ENCODE measurements at places on chromosomes 12 and 14.

DNA sequence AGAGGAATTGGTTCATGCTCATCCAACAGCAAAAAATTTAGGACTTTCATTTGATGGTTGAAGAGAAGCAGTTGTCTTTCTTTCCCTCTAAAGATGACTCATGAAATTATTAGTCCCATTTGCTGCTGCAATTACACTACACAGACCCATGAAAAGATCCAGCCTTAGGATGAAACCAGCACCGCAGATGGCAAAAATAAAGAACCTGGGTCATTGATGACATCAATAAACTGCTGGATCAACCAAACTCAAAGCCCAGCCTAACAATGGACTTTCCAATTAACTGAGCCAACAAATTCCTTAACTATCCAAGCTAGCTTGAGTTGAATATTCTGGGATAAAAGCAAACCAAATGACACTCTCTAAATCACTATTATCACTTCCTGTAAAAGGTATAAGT is 20.7 kb downstream of the DICER1 start:
- DNase-seq: no peak

- no peak for DNase-seq
Observed at GRCh38 chr14:100396266-100396795, 73.2 kb downstream of the SLC25A47 start.

- DNase-seq: no peak
Observed at GRCh38 chr12:66901138-66901932, 222.5 kb upstream of the GRIP1 start.

DNA sequence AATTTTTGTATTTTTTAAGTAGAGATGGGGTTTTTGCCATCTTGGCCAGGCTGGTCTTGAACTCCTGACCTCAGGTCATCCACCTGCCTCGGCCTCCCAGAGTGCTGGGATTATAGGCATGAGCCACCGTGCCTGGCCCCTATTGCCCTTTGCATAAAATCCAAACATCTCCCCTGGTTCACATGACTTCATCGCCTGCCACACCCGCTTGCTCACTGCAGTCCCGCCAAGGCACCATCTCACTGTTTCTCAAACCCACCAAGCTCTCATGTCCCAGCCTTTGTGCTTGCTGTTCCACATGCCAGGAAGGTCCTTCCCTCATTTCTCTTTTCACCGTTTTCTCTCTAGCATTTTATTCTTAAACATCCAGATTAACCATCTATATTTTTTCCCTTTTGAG is 9.7 kb downstream of the RHOF start:
- no peak for DNase-seq

- peak; percentile 82 for DNase-seq
Observed at GRCh38 chr14:68547305-68548193, 245.3 kb downstream of the ZFP36L1 start.

DNA sequence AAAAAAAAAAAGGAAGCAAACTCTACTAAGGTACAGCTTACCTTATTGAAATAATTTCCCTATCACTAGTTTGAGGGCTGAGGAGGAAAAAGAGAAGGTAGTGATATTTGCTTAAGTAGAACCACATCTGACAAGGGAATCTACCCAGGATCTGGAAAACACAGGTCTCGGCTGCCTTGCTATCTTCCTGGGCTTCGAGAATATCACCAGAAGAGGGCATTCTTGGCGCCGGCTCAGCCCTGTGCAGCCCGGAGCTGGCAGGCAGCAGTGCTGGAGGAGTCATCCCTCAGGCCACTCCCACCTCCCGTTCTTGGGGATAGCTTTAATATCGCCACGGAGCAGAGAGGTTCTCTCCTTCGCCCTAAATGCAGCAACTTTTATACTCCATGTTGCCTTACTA is 1181.2 kb downstream of the VRK1 start:
- peak; percentile 67 for DNase-seq

DNA sequence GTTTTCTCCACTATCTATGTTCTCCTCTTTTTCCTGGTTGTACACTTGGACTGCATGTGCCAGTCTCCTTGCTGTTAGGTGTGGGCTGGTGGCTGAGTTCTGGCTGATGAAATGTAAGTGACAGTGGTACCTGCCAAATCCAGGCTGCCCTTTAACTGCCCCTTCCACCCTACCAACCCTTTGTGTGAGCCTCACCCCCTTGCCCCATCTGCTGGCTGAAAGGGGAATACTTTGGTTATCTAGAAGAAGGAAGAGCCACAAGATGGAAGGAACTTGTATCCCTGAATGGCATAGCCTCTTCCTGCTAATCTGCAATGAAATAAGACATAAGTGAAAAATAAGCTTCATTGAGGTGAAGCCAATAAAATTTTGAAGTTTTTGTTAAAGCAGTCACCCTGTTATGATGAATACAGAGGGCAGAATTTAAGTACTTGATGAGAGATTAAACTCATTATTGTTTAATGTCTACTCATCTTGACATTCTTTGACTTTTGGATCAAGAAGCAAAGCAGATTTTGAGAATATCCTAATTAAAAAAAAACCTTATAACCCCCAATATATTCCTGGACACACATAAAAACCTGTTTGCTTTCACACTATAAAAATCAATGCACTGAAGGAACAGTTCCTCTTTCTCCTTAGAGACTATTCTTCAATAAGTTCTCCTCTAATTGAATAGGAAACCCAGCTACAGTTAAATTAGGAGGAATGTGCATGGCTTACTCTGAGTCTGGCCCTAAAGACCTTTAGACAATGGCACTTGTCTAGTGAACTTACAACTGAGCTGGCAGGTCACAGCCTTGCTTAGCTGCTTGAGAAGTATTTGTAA is 262.6 kb upstream of the BTG1 start:
- DNase-seq: no peak

GRCh38 chr12:126519833-126520232 is 1454.6 kb downstream of the AACS start:
- DNase-seq: no peak

- DNase-seq: no peak
Observed at GRCh38 chr14:30114051-30114450, 186.4 kb upstream of the PRKD1 start.

DNA sequence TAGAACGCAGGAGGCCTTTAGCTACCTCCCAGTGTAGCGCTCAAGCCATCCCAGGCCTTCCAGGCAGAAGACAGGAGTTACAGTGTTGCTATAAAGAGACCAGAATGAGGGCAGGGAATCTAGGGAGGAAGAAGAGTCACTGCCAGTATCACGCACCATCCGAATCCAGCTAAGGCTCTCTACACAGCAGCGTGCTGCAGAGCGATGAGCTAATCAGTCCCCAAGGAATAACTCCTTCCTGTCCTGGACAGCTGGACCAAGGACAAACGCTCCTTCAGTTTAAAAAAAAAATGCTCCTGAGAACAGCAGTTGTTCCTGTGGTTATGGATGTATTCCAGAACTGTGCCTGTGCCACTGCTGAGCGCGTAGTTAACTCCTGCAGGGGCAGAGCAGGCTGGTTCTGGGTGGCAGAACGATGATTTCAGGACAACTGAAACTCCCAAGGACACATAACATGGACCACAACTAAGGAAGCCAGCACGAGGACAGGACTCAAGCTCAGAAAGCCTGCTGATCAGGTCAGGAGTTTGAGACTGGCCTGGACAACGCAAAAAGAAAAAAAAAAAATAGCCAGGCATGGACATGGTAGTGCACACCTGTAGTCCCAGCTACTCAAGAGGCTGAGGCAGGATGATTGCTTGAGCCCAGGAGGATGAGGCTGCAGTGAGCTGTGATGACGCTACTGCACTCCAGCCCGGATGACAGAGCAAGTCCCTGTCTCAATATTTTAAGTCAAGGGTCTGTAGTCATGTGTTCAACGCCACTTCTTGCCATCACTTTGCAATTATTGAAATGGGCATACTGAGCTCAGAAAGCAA is 2.6 kb downstream of the IFFO1 start:
- DNase-seq: peak; percentile 71

GRCh38 chr12:130201037-130201436 is 38.8 kb downstream of the FZD10 start:
- no peak for DNase-seq

DNA sequence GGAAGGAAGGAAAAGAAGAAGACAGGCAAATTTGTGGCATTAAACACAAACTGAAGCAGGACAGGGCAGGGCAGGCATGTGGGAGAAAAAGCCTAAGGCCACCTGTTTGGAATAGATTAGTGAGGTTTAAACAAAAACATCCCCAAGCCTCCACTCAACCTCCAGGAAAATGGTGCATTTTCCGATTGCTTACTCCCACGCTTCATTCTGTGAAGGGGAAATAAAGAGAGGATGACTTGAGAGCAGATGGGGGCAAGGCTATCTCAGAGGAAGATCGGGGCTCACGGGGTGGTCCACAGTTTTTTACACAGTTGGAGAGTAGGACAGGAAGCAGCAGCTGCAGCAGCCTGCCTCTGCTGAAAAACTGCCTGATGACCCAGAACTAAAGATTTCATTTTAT is 250.9 kb downstream of the DUSP6 start:
- DNase-seq: no peak

GRCh38 chr14:89618811-89619551 is 201.9 kb upstream of the FOXN3 start:
- DNase-seq: peak; percentile 65

GRCh38 chr12:109144224-109144623 is 27.8 kb downstream of the ACACB start:
- DNase-seq: no peak

- no peak for DNase-seq
Observed at GRCh38 chr14:101171650-101172049, 268.1 kb upstream of the RTL1 start.

GRCh38 chr14:89284333-89285058 is 132.5 kb downstream of the FOXN3 start:
- DNase-seq: peak; percentile 82

DNA sequence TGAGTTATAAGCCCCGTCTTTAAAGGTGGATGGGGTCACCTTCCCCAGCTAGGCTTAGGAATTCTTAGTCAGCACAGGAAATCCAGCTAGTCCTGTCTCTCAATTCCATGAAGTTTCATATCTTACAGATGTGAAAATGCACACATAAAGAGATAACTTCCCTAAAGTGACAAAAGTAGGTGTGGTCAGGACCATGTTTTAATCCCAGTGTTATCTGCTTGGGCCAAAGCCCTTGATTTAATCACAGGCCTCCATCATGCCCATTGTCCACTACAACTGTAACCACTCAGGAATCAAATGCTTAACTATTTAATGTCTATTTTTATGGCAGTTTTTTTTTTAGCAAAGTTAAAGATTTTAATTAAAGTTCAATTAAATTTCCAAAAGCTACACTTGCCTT is 194.4 kb upstream of the BTG1 start:
- no peak for DNase-seq

DNA sequence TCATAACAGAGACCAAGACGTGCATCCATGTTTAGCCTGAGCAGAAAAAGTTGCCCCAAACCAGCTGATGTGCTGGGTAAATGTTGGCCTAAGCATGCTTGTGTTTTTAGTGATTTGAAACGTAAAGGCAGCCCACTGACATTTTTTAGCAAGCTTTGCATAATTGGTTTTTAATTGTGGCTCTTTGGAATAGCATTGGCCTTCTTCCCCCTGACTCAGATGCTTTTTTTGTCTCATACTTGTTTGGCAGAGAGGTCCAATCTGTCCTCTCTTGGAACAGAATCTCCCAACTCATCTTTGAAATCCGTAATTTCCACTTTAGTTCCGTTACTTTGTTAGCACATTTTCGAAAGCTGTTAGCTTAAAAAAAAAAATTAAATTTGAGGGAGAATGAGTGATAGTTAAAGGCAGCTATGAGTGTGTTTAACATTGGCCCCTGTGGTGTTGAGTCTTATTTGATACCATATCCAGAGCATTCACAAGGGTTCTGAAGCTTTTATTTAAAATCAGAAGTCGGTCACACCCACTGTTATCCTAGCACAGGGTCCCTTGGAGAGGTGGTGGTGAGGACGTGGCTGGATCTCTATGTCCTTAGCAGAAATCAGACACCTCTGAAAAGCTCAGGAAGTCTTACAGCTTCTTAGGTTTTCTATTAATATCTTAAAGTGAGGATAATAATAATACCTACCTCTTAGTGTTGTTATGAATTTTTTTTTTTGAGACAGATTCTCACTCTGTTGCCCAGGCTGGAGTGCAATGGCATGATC is 15.6 kb downstream of the JDP2 start:
- DNase-seq: no peak

- peak; percentile 78 for DNase-seq
Observed at GRCh38 chr14:22448035-22448904, 140.8 kb downstream of the DAD1 start.

DNA sequence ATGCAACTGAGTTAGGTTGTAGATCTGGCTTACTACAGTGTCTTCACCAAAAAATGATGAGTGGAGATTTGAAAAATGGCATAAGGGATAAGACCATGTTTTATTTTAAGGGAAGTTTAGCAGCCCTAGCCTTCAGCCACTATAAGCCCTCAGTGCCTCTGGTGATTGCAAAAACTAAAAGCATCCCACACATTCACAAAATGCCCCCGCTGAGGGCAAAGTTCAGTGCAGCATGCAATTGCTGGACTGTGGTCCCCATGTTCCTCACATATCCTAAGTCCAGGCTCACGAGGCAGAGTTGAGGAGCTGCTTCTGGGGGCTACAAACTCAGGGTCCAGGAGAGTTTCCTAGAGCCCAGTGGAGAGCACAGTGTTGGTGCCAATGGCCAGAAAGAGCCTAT is 29.6 kb upstream of the NCOR2 start:
- no peak for DNase-seq

- DNase-seq: no peak
Observed at GRCh38 chr14:100582496-100583165, 4.6 kb downstream of the BEGAIN start.

DNA sequence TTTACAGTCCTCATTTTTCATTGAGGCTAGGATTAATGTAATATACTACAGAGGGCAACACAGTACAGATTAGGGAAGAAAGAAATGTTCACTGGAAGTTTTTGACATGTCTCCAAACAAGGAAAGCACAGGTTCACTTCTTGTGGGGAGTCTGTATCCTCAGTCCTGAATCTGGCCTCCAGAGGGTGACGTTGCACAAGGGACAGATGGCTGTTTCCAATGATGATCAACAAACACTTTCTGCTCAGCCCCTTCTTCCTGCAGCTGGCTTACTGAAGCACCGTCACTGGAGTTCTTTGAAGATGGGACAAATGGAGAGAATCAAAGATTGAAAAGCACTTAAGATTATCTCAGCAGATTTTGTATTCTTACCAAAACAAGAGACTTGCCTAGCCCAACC is 123.3 kb upstream of the OR4E1 start:
- no peak for DNase-seq

- no peak for DNase-seq
Observed at GRCh38 chr12:107243341-107243740, 150.0 kb upstream of the CRY1 start.

DNA sequence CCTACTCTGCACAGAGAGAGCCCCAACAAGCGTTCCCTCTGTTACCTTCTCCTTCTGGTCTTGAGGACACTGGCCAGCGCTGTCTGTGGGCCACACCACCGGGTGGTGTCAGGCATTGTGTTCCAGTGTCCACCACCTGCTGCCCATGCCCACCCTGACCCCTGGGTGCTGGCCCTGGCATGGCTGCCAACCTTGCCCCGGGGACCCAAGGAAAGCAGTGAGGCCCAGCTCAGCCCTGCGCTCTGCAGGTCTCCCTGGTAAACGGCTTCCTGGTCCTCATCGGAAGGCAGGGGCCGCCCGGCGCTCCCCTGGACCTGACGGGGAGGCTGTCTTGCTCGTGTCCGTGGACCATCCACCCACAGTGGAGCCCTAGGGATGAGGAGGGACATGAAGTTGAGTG is 21.8 kb upstream of the MEG3 start:
- no peak for DNase-seq

All from astrocyte of the spinal cord (primary cell).